ENCODE measurements at places on chromosomes 6 and 20.

DNA sequence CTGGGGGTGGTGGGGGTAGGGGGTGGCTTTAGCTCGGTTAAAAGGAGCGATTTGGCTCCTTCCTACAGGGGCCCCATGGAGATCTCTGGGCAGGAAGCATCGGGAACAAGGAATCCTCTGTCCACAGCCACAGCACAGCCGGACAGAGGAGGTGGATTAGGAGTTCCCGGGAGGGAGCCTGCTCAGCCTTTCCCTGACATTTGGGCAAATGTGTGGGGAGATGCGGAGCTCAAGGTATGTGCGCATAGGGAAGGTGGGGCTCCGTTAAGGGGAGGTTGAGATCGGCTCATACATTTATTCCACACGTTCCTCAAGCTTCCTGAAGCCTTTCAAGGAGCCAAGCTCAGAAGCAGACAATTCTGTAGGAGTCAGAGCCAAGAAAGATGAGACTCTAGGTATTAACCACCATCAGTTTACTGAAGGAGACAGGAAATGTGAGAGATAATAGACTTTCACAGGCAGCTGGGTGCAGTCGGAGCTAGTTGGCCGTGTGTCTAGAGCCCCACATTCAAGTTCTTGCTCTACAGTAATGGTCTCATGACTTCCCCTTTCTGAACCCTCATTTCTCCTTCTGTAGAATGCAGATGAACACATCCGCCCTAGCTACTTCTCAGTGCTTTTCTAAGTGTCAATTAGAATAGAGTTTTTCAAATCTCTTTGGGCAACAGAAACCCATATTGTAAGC is 40.8 kb upstream of the EPB41L1 start:
- no peak for DNase-seq

DNA sequence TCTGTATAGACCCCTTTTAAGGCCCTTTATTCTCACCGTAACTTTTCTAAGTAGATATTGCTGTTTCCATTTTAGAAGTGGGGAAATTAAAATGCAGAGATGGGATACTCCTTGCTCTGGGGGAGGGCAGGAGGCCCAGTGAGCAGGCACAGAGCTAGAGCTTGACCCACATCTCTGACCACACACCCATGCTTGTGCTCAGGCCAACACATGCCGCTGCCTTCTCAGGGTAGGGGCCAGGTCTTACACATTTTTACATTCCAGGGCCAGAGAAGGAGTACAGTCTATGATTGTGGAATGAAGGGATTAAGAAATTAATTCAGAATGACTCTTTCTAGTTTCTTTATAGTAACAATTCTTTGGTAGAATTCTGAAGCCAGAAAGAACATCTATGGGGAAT is 104.8 kb downstream of the SOBP start:
- DNase-seq: no peak

GRCh38 chr20:15902493-15902892 is 670.8 kb downstream of the KIF16B start:
- no peak for DNase-seq

GRCh38 chr6:168152980-168153379 is 74.0 kb upstream of the FRMD1 start:
- no peak for DNase-seq

DNA sequence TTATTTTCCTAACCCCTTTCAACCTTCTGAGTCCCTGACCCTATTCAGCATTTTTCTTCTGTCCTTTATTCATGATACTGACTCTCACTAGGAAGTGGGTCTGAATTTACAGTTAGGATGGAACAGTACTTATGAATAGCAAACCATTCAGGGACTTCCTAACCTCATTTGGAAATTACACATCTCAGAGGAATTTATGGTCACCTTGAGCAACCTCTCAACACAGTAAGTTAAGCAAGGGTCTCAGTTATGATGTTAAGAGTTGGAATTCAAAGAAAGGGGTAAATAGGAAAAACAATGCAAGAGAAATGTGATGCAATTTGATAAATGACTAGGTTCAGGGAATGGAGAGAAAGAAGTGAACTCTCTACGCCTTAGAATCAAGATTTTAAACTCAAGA is 97.3 kb downstream of the GPR6 start:
- DNase-seq: no peak
